ENCODE measurements at places on chromosomes 13 and 19.
A peak's percentile ranks its signal among the peaks of the same experiment; 100 is the strongest.

DNA sequence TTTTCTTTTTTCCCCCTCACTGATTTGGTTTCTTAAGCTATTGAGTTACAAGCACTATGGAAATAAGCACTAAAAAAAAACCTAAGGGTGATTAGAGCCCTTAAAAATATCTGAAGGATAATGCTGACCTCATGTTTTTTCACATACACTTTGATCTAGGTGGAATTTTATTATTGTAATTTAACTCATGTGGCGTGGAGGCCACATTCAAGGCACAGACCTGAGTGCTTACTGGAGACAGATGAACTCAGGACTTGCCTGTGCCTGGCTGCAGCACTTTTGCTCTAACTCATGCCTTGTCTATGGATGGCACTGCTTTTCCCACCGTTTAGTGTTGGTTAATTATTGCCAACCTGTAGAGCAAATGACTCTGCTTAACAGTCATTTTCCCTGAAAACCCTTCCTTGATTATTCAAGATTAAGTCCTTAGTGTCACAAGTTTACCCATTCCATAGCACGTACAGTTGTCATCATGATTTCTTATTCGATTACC lies 541.4 kb downstream of the GPC6 start:
- no peak for DNase-seq

GRCh38 chr13:35565273-35565672 lies 88.8 kb upstream of the MAB21L1 start:
- no peak for DNase-seq

- DNase-seq, result peak; percentile 63
These were observed 112.5 kb upstream of the SLC7A1 start for GRCh38 chr13:29707876-29708543.

GRCh38 chr13:72820156-72820897 lies 38.4 kb downstream of the PIBF1 start:
- DNase-seq, result no peak

Measured in natural killer cell (primary cell).